ENCODE measurements at places on chromosomes 3 and 15. TPM values are rescaled to one million over a fixed set of nuclear protein-coding genes. Genes with fewer than 3 reads are reported as not detected.

The MLF1 gene
- total RNA-seq: 8.6 TPM

The ECE2 gene
- not detected for total RNA-seq

The MESP2 gene
- 1.6 TPM for total RNA-seq

The CHRM5 gene
- total RNA-seq: 0.15 TPM

The NEDD4 gene
- 13.5 TPM for total RNA-seq

The KBTBD8 gene
- 4.7 TPM for total RNA-seq

The TUSC7 gene
- total RNA-seq: not detected

The MUC4 gene
- not detected for total RNA-seq

The SLC12A1 gene
- not detected for total RNA-seq

The C3orf80 gene
- total RNA-seq: 0.59 TPM

The CADM2 gene
- total RNA-seq: not detected

The MST1R gene
- total RNA-seq: 0.35 TPM

The PLS1 gene
- total RNA-seq: under 0.01 TPM

The FBXW12 gene
- not detected for total RNA-seq

The B3GALNT1 gene
- 8.2 TPM for total RNA-seq

The MELTF gene
- total RNA-seq: 1.7 TPM

The GABRA5 gene
- under 0.01 TPM for total RNA-seq

The GNAT1 gene
- total RNA-seq: not detected

All from smooth muscle cell of the coronary artery (primary cell).